Caudate nucleus (tissue), 63 donors: ENCODE measurements at places on chromosomes 2 and 18.

GRCh38 chr2:84643991-84644390, 127.7 kb downstream of the DNAH6 start:
- DNase-seq = no peak

DNA sequence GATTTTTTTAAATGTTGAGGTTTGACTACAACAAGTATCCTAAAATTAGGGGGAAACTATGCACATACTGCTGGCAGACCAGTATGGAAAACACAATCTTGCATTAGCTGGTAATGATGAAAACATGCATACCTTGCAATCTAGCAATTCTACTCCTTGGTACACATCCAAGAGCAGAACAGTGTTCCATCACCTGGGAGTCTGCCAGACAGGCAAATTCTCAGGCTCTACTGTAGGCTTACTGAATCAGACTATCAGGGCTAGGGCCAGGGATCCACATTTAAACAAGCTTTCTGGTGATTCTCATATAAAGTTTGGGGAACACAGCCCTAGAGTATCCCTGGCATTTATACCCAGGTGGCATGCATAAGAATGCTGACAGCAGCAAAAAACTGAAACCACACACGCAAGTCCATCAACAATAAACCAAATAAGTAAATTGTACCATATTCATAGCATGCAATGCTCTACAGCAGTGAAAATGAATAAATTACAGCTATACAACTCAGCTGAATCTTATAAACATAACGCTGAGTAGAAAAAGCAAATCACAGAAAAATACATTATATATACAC, 13.6 kb downstream of the CDH2 start:
- DNase-seq = no peak

- no peak for DNase-seq
Observed at GRCh38 chr2:13504808-13505207, 788.1 kb downstream of the TRIB2 start.

- no peak for DNase-seq
Observed at GRCh38 chr2:152792974-152793373, 74.6 kb downstream of the ARL6IP6 start.

- no peak for DNase-seq
Observed at GRCh38 chr18:45165176-45165713, 450.0 kb upstream of the SLC14A2 start.

DNA sequence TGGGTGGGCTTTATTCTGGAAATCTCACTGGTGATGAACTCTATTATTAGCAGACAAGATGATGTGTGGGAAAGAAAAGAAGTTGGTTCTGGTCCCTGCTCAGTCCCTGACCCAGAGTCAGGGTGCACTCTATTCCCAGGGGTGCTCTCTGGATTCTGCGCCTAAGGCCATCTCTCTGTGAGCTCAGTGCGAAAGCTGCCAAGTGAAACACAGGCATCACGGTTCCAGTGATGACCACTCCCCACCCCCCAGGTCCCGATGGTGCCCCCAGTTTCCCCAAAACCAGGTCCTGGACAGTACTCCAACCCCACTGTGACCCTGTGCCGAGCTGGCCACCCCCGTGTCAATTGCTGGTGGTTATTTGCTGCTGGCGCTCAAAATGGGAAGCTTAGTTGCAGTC, 30.1 kb downstream of the RHOB start:
- DNase-seq = no peak

DNA sequence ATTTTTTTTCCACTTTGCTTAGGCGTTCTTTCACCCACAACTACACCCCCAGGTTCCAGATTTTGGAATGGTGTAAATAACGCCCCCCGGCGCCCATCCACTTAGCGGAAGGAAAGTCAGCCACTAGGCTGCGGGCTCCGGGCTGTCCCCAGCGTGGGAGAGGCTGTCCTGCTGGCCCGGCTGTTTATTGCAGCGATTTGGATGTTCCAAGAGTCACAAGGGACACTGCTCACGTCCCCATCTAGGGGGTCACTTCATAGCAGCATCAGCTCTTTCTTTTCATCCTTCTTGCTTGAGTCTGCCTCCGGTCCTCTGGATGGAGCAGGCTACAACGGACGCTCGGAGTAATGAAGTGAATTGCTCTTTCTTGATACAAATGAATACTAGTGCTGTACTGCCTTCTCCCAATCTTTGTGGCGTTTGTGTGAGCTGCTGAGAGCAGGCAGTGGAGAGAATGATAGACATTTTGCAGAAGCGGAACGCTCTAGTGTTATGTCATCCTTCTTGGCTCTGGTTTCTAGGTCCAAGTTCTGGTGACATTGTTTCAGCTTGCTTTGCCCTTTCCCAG, 50.7 kb upstream of the PAIP2B start:
- DNase-seq = peak; percentile 72

- no peak for DNase-seq
Observed at GRCh38 chr2:134668821-134669220, 50.0 kb downstream of the TMEM163 start.

DNA sequence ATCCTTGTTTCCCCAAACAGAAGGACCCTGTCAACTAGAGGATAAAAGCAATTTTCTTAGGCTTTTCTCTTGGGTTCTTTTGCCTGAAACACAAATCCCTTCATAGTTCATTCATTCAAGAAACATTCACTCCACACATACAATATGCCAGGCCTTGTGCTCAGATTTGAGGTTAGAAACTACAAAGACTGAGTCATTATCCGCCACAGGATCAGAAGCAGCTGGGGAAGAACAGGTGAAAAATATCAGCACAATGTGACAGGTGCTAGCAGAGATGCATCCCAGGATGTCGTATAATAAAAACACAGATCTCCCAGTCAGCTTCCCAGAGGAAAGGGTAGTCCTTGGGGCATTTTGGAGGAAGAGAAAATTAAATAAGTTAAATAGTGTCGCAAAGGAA, 172.4 kb downstream of the LRATD1 start:
- no peak for DNase-seq
